ENCODE measurements at places on chromosomes 11 and 22.

DNA sequence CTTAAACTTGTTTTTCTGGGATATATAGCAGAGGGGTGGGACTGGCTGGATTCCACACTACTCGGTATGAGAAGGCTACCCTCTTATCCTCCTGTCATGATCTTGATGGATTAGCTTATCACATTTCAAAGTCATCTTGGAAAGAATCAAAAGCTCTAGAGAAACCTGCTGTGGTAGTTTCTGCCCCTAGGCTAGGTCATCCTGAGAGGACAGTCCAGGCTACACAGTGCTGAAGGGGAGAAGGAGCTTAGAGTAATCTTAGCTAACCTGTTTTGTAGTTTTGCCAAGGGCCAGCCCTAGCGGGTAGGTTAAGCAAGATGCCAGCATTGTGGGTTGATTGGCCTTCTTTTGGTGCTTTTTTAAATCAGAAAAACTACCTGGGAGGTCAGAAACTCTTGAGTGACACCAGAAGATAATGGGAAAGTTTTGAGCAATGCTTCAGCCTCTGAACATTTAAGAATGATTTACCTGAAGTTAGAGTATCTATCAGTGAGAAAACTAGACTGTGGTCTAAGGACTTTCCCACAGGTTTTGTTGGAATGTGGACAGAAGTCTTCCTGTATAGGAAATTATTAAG lies 21.3 kb downstream of the PIWIL4 start:
- no peak for DNase-seq

DNA sequence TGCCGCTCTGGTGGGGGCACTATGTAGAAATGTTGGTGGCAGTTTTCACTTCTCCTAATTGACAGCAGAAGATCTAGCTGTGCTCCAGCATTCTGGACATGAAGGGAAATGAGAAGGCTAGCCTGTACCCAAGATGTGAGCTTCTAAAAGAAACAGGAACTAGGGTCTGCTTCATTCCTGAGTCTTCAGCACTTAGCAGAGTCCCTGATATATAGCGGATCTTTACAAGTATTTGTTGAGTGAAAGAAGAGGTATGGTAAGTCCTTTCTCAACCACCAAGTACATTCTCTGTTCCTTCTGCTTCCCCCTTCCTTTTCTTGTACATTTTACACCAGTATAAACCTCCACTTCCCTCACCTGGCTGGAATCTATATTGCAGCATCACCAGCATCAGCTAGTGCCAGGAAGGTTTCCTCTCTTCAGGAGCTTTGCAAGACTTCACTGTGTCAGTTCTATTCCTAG lies 408.3 kb upstream of the CADM1 start:
- DNase-seq, result no peak

DNA sequence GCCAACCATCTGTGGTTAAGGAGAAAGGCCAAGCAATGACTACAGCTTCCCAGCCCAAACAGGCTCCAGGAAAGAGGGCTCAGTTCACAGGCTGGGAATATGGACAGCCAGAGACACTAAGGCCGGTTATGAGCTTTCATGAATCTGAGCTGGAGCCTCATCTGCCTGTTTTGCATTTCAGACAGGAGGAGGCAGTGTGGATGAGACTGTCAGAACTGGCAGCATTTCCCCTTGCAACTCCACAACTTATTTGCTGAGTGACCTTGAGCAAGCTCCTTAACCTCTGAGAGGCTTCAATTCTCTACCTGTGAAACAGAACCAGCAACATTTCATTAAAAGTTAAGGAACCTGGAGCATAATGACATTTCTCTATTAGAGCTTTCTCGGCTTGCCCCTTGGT lies 264.0 kb downstream of the ETS1 start:
- DNase-seq, result no peak

DNA sequence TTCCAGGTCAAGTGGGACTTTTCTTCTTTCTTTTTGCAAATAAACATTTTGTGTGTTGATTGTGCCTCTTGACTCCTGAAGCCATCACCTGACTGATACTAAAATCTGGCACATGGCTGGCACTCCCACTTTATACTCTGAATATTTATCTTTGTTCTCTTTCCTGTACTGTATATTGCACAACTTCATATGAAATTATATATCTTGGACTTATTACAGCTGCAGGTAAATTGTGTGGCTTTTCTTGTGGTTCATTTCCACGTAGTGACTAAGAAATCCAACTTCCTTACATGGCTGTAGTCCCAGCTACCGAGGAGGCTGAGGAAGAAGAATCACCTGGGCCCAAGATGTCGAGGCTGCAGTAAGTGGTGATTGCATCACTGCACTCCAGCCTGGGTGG lies 23.7 kb upstream of the OR5B12 start:
- no peak for DNase-seq

DNA sequence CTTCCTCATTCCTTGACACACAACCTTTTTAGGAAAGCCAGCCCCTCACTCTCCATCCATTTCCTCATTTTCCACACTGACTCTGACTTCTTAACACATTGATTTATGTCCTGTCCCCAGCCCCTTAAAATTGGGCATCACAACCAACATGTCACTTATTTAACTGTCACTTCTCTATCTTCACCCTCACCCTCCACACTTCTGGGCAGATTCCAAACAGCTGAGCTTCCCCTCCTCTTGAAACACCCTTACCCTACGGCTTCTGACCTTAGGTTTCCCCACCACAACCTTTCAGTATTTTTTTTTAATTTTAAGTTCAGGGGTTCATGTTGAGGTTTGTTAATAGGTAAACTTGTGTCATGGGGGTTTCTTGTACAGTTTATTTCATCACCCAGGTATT lies 696.3 kb downstream of the DLG2 start:
- DNase-seq, result no peak

DNA sequence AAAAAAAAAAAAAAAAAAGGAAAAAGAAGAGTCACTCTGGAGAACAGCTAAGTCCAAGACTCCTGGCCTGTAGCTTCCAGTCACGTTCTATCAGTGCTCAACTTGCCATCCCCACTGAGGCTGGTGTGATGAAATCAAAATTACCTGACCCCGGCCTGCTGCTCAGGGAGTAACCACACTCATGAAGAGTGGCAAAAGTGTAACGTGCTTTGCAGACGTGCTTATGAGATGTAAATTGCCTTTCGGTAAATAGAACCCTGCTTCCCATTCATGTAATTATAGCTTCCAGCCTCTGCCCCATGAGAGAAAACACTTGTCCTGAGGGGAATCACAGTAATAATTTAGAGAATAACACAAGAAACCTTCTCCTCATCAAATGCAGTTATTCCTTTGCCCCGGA lies 28.2 kb upstream of the CHKA start:
- DNase-seq, result no peak

- no peak for DNase-seq
Observed at GRCh38 chr11:122098261-122098980, 17.6 kb downstream of the BLID start.

DNA sequence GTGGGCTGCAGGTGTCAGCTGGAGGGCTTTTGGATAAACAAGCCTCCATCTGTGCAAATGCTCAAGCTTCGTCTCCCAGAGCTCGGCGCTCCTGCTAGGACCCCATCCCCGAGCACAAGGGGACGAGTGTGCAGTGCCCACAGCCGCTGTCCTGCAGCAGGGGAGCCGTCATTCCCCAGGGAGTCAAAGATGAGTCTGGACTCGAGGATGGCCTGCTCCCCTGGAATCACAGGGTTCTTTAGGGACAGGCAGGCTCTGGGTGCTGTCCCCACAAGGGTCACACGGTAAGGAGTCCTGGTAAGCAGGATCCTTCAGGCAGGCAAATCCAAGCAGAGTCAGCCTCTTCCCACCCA lies 50.2 kb downstream of the APOL1 start:
- DNase-seq, result no peak

DNA sequence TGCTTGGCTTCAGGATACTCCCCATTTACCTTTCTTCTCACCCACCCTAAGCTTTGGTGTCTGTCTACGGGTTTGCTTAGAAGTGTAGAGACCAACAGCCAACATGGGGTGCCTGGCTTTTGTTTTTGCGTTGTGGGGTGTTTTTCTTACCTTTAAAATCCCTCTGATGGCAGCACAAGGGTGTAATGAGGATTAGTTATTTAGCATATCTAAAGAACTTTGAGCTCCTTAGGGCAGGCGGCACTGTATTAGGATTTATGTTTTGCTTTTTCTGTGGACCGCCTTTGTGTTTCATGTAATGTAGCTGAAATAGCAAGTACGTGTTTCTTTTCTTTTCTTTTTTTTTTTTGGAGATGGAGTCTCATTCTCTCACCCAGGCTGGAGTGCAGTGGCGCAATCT lies 8.9 kb downstream of the AP2A2 start:
- no peak for DNase-seq

DNA sequence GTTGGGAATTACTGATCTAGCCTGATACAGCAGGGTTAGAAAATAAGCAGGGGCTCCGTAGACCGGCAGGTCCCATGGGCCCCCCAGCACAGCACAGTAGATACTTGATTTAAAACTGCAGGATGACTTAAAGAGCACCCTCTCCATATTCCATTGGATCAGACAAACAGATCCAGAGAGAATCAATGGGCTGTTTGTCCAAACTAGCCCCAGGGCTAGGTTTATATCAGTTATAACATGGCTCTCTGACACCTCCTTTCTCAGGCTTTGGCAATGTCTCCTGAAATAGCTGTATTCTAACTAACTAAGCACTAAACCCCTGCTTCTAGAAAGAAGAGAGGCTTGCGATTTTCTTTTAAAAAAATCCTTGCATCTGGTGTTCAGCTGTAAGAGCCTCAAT lies 100.4 kb upstream of the GALNT18 start:
- DNase-seq, result no peak

DNA sequence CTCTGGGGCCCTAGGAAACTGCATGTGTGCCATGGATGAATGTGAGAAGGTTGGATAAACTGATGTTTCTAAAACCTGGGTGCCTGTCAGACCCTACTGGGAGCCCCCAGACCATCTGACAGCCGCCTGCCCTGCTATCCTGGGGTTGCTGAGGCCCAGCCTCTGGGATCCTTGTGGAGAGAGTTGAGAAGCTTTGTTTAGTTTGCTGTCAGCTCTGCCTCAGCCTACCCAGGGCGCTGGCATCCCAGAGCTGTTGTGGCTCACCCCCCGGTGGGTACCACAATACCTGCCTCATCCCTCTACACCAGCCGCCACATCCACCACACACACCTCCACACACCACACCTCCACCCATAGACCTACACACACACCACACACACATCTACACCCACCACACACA lies 38.5 kb upstream of the HMOX1 start:
- DNase-seq, result no peak

- no peak for DNase-seq
Observed at GRCh38 chr11:39145346-39145745, 2314.1 kb downstream of the LRRC4C start.

DNA sequence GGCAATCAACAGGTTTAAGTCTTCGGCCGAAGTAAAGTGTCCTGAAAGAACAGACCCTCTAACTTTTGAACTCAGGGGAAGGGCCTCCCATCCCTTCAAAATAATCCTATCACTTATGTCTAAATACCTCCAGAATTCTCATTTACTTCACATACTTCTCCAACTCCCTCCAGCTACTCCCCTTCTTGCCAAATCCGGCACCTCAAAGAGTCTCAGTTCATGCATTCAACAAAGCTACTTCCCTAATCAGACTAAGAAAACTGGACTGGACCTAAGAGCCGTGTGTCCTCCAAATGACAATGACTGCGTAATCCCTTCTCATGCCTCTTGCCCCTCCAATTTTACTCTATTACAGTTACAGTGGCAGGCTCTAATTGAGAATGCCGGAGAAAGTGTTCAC lies 1.3 kb downstream of the DDB1 start:
- DNase-seq, result no peak

- DNase-seq, result no peak
Observed at GRCh38 chr11:73425108-73425507, 48.9 kb downstream of the RELT start.

DNA sequence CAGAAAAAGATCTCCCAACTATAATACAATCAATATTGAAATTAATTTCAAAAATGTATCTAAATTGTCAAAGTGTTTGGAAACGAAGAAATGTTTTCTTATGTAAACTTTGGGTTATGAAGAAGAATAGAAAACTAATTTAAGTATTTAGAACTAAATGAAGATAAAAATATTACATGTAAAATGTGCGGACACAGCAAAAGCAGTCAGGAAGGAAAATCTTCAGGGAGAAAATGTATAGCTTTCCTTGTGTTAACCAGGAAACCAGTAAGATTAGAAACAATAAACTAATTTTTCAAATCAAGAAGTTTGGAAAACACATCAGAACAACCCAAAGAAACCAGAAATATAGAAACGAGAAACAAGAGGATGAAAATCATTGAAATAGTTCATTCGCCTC lies 466.5 kb downstream of the BRD1 start:
- DNase-seq, result no peak

- no peak for DNase-seq
Observed at GRCh38 chr22:22932512-22932941, 44.9 kb downstream of the IGLL5 start.

- DNase-seq, result no peak
Observed at GRCh38 chr22:20013382-20013871, 3.2 kb downstream of the ARVCF start.

DNA sequence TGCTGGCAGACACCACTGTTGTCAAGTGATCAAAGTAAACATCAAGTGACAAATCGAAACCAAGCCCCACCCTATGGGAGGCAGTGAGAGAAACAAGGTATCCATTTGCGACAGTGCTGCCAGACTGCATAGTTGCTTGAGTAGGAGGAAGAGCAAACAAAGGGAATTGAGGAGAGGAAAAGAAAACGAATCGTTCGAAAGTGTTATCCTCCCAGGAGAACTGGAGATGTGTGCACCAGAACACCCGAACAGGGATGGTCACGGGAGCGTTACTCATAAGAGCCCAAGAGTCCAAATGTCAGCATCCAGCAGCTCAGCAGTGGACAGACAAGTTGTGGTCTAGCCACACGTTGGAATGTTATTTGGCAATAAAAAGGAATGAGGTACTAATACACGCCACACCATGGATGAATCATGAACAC lies 58.4 kb upstream of the NUP50 start:
- DNase-seq, result no peak

GRCh38 chr11:6757373-6757967 lies 14.3 kb downstream of the OR2AG2 start:
- DNase-seq, result peak; percentile 15

DNA sequence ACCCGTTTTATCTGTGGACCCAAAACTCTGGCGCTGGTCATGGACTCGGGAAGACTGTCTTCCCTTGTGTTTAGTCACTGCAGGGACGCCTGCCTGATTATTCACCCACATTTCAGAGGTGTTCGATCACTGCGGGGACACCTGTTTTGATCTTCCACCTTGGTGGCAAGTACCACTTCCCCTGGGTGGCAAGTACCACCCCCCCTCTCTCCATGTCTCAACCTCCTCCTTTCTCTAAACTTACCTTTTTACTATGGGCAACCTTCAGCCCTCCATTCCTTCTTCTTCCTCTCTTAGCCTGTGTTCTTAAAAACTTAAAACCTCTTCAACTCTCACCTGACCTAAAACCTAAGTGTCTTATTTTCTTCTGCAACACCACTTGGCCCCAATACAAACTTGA lies 1.9 kb upstream of the NDUFC2 start:
- DNase-seq, result no peak

GRCh38 chr11:46034041-46034440 lies 87.2 kb downstream of the PHF21A start:
- no peak for DNase-seq

- DNase-seq, result no peak
Observed at GRCh38 chr11:75383246-75383645, 16.1 kb upstream of the RPS3 start.
